ENCODE measurements at places on chromosomes 11 and 22. TPM values are rescaled to one million over a fixed set of nuclear protein-coding genes. Genes with fewer than 3 reads are reported as not detected.

DNA sequence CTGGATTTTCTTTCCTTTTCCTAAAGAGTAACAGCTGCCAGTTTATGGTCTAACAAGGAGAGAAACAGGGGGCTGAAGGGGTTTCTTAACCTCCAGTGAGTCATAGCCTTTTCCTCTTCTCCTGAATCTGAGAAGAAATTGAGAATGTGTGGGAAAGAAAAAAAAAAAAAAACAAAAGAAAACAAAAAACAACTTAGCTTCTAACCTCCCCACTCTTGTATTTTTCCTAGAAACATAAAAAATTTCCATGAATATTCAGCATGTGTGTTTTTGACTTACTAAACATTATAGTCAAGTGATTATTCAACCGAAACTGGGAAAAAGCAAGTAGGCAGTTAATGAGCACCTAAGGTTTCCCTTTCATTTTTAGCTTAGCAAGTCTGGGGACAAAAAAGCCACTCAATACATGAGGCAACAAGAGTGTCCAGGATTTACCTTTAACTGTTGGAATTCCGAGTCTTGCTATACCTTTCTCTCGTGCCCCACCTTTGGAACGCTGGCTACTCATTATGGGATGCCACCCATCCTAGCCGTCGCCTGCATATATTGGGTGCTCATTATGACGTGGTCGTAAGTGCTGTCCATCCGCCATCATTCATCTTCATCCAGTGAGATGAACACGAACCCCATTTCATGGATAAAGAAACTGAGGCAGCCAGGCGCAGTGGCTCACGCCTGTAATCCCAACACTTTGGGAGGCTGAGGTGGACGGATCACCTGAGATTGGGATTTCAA lies 2.4 kb downstream of the ASPHD2 start:
- no peak for DNase-seq

DNA sequence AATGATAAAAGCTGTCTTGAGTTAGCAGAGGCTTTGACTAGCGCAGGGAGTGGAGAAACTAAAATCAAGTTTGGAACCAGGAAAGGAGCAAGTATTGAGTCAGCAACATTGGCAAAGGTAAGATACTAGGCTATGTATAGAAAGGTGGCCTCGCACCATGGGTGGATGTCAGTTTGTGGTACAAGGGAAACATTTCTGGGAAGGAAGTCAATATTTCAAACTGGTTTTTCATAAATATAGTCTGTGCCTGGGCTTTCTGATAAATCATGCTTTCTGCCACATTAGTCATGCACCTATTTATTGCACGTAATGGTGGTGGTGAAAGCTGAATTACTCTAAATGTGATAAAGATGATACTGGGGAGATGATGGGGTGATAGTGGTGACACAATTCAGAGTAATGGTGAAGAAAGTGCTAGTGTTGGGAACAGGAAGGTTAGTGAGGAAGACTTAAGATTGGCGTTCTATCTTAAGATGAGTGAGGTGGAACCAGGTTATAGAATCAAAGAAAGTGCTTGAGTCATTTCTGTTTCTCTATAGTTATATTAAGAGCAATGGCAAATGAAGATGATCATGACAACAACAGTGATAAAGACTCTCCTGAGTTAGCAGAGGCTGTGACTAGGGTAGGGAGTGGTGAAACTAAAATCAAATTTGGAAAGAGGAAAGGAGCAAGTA lies 729.0 kb downstream of the FAM181B start:
- no peak for DNase-seq

GRCh38 chr22:49365191-49365837 lies 462.4 kb downstream of the BRD1 start:
- DNase-seq, result no peak

- no peak for DNase-seq
Measured at GRCh38 chr11:3783611-3784010, 13.7 kb downstream of the NUP98 start.

- DNase-seq, result peak; percentile 54
Measured at GRCh38 chr11:9137293-9138132, 46.1 kb upstream of the SCUBE2 start.

DNA sequence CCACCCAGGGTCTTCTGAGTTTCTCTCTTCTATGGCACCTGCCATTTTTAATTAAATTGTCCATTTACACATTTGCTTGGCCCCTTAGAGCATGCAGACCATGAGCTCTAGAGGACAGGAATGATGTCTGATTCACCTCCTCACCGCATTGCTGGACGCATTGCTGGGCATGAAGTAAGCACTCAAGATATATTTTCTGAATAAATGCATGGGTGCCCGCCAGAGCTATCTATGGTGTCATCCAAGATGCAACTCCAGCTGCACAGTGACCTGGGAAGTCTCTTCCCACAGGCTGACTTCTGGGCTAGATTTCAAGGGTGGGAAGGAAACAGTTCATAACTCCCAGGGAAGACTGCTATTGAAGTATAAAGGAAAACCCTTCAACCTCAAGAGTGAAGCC lies 66.6 kb upstream of the ASPHD2 start:
- no peak for DNase-seq

DNA sequence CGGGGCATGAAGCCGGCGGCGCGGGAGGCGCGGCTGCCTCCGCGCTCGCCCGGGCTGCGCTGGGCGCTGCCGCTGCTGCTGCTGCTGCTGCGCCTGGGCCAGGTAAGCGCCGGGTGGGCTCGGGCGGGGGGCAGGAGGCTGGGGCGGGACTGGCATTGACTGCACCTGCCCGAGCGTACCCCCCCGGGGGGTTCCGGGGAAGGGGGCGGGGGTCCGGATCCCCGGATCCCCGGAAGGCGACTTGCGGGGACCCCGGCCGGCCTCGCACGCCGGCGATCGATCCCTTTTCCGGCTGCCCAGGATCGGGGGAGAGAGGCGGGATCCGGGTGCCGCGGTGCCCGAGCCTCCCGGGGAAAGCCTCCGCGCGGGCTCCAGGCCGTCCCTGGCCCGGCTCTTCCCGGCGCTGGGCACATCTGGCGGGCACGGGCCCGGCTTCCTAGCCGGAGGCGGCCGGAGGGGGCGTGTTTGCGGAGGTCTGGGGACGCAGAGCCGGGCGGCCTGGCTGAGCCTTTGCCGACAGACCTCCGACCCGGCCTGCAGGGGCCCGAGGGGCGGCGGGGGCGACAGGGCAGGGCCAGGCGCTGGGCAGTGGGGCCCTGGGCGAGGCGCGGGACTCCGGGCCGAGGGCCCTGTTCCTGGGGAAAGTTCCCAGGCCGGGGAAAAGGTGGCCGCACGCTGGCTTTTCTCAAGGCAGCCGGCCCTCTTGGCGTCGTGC lies 705 bp downstream of the PTPRJ start:
- DNase-seq, result no peak

GRCh38 chr11:72789493-72790131 lies 4.2 kb downstream of the STARD10 start:
- no peak for DNase-seq

DNA sequence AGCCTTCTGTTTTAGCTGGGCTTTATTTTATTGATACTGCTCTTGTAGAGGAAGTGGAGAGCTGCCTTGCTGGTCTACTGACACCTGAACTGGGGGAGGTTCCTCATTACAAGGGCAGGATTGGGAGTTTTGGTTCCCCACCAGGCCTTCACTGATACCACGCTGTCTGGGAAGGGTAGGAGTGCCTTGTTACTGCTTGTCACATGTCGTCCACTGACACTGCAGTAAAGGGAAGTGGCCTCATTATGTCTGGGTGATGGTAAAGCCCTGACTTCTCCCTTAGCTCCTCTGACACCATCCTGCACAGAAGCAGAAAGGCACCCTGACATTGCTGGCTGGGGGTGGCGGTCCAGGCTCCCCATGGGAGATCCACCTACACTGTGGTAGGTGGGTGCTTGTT lies 38.7 kb upstream of the ELF5 start:
- DNase-seq, result no peak

- DNase-seq, result no peak
Measured at GRCh38 chr11:123439616-123440015, 9.5 kb downstream of the GRAMD1B start.

DNA sequence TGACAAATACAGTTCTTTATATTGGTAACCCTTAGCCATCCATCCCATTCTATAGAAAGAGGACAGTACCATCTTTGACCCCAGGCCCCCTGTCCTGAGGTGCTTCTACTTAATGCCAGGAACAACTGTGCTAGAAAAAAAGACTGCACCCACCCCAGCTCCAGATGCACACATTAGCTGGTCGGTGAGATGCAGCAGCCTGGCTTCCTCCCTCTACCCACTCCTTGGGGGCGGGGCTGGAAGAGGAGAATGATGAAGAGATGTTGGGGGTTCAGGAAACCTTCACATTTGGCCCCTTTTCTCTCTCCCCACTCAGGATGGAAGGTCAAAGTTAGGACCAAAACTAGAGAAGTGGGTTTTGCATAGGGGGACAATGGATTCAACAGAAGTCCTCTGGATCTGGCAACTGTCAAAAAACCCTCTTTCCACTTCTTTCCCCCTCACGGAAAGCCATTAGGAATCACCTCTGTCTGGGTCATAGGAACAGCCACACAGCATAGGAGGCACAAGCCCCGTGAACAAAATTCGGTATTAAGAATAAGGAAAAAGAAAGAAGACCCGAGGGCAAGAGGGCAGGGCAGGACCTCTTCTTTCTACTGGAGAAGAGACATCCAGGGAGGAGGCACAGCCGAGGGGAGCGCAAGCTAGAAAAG lies 755 bp downstream of the NRIP3 start:
- DNase-seq, result no peak

- DNase-seq, result no peak
Measured at GRCh38 chr22:25760848-25761595, 19.0 kb downstream of the MYO18B start.

DNA sequence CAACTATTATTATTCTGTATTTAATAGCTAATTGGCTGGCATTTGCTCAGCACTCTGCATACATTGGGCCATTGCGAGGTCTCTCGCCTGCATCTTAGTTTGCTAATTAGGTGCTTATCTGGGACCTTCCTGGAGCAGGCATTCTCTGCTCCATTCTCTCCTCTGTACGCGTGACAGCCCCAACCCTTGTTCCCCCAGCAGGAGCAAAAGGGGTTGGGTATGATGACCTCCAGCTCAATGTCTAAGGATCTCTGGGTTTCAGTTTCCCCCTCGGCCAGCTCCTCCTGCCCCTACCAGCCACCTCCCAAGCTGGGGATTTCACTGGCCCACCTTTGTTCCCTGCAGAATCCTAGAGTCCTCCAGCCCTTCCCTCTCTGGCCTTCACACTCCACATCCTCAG lies 9.7 kb upstream of the LGALS2 start:
- no peak for DNase-seq

DNA sequence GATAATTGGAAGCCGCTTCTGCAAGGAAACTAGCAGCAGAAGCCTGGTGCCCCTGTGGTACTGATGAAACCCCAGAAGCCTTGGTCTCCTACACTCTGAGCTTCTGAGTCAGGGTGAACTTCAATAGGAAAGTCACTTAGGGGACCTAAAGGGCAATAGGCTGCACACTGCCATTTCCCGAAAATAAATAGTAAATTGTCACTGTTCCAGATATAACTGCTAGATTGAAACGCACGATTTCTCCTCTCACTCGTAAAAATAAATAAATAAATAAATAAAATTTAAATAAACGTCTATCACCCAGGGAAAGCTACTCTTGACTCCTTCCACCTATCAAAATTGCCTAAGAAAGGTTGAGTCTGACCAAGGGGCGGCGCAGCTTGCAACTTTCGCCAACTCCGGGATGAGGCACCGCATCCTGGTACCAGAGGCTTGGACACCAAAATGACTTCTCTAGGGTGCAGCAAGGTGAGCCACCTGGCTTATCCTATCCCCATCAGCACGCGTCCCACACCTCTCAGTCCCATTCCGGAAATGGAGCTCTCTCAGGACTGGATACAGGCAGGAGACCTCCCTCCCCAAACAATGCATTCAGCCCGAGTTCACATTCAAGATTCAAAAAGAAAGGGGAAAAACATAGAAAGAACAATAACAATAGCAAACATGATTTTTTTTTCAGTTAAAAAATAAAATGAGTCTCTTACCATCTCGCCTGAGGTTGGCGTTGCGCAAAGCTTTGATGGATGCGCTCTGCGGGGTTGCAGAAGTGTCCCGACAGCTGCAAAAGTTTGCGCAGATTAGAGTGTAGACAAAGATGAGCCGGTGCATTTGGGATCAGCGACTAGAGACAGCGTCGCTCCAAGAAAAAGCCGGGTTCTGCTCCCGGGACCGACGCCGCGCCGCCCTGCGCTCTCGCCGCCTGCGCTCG lies 583 bp downstream of the PDGFD start:
- DNase-seq, result no peak

- no peak for DNase-seq
Measured at GRCh38 chr22:25644122-25644521, 79.6 kb downstream of the GRK3 start.

GRCh38 chr22:46296257-46297150 lies at the start of gene GTSE1:
GTSE1 (plus strand) TSS chr22:46296870; CDS start chr22:46297401, 531 bp downstream.
- DNase-seq, result peak; percentile 94

DNA sequence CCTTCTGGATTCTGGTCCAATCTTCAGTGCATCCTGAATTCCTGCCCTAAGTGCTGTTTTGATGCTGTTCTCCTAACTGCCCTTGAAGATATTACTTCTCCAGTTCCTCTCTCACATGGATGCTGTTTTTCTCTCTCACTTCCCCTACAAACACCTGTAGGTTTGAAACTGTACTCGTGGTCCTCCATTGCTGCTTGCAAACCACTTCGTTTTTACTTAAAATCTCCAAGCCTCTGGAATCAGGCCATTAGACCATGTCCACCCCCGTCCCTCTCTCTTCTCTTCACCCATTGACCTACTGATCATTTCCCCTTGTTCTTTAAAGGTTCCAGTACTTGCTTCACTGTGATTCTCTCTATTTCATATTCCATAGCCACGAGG lies 988.1 kb downstream of the NTM start:
- DNase-seq, result no peak

GRCh38 chr22:44701824-44702478 lies at the start of gene PRR5:
PRR5 (plus strand) TSS chr22:44702204; CDS start chr22:44702475, 271 bp downstream.
- DNase-seq, result peak; percentile 84

The POU2AF1 gene
- 0.47 TPM for total RNA-seq

The SOX10 gene
- not detected for total RNA-seq

The MS4A14 gene
- total RNA-seq, result not detected

The P2RY6 gene
- 0.61 TPM for total RNA-seq

The HTR3A gene
- not detected for total RNA-seq

The HORMAD2 gene
- total RNA-seq, result not detected

The BARX2 gene
- total RNA-seq, result not detected

Data from CD4-positive, alpha-beta memory T cell (primary cell).